Stimulated activated CD8-positive, alpha-beta memory T cell treated with anti-CD3 and anti-CD28 coated beads, Interleukin-4, amount 100 ng/mL, for 4 hours (primary cell): ENCODE measurements at places on chromosomes 3 and 15.

DNA sequence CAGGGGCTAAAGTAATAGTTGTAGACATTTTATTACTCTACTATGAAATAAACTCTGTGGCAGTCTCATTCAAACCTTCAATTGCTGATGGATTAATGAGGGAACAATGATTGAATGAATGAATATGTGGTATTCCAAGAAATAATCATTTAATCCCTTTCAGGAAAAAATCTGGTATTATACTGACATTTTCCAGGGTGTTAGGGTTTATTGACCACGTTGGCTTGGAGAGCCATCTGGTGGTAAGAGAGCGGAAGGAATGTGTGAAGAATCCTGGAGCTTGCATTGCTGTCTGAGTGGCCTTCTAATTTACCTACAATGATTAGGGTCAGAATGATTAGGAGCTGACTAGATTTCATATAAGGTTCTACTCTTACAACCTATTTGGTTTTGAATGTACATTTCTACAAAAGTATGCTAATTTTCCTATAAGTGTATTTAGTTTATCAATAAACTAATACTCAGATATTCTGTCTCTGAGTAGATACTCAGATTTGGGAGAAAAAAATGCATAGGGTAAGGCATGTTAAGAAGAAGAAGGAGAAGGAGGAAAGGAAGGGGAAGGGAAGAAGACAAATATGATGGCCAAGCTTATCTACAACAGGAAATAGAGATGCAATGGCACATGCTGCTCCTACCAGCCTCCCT lies 249.9 kb downstream of the ROBO1 start:
- no peak for DNase-seq

DNA sequence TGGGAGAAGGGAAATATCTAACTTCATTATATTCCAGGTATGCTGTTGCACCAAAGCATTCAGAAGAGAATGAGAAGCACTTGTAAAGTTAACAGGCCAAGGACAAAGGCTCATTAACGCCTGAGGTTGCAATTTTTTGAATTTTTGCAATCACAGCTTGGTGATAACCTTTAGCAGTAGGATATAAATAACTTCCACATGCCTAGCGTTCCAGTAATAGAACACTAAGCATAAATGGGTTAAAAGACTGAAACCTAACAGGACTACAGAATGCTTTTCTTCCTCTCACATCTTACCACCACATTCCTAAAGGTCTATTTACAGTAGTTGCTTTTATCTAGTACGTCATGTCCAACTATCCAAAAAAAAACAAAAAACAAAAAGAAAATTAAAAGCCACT lies 57.4 kb upstream of the IMPG2 start:
- no peak for DNase-seq

GRCh38 chr3:183868796-183869195 lies 15.9 kb downstream of the PARL start:
- no peak for DNase-seq

GRCh38 chr3:13111873-13112520 lies 38.8 kb upstream of the IQSEC1 start:
- DNase-seq = no peak

DNA sequence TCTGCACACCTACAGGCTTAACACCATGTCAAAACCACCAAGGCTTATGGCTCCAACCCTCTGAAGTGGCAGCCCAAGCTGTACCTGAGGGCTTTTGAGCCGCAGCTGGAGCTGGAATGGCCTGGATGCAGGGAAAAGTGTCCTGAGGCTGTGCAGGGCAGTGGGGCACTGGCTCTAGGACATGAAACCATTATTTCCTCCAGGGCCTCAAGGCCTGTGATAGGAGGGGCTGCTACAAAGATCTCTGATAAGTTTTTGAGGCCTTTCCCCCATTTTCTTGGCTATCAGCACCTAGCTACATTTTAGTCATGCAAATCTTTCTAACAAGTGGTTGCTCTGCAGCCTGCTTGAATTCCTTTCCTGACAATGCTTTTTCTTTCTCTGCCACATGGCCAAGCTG lies 37.6 kb downstream of the SPATA16 start:
- DNase-seq = no peak

DNA sequence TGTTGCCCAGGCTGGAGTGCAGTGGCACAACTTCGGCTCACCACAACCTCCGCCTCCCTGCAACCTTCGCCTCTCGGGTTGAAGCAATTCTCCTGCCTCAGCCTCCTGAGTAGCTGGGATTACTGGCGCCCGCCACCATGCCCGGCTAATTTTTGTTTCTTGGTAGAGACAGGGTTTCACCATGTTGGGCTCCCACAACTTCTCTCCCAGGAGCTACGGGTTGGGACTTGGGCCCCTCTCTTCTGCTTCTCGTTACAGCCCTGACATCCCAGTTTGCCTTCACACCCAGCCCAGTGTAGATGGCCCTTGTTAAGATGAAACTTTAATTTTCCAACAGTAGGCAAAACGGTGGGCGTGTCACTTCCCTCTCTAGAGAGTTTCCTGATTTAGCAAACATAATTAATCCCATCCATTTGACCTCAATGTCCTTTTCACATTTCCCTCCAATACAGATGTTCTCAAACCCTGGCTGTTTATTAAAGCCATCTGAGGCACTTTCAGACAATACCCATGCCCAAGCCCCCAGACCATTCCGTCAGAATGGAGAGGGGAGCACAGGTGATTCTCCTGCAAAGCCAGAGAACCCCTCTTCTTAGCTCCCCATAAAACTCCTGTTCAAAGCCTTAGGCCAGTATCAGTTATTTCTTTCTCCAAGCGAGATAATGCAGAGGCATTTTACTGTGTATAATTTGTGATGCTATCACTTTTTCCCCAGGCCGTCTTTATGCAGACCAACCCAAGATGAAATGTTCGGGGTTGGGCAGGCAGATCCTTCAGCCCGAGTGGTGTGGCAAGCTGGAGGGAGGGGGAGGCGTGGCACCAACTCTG lies 245.7 kb downstream of the XXYLT1 start:
- no peak for DNase-seq

DNA sequence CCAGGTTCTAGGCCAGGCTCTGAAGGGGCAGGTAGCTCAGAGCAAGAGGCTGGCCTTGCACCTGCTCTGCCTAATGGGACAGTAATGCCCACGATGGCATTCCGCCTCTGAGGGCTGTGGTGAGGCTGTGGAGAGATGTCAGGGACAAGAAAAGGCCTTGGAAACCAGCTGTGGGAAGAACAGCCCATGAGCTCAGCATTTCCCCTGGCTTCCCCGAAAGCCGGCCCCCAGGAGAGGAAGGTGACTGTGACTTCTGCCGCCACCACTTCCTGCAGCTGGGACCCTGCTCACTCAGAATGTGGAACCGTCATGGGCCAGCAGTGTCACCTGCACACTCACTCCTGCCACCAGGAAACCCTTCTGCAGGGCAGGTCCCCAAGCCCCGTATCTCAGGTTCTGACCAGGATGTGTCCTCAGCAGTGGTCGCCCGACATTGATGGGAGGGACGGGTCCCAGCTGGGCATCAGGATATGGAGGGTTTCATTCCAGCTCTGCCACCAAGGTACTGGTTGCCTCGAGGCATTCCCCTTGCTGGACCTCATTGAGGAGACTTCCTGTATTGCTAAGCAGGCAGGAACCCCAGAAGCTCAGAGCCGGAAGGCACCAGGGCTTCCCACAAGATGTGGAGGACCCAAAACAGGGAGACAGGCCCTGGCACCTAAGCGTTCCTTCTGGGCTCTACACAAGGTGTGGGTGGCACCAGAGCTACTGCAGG lies 30.7 kb downstream of the SEMA7A start:
- DNase-seq = no peak

DNA sequence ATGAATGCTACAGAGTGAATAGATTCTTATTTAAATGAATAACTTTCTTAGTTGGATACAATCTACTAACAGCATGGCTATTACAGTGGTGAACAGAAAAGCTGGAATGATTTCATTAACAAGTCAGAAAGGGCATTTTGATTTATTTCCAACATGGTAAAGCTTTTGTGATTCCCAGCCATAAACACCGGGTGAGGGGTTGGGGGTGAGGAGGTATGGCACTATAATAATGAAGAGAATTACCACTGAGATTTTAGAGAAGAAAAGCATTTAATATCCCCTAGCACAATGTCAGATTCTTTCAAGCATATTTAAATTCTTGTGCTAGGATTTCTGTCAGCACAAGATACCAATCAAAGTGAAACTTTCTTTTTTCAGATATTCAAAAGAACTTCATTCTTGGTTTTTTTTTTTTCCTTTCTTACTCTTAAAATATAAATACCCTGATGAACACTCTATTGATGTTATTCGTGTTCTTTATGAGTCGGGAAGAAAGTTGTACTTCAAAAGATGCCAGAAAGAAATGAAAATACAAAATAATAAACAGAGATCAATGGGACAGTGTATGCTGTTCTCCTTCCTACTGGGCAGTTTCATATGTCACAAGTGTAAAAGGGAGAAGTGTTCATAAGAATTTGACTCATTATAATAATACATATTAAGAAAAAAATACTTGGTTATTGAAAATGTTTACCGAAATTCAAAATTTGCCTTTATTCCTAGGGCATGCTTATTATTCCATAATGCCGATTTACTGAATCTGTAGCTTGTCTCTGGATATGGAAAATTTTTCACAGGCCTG lies 522.8 kb downstream of the CADM2 start:
- no peak for DNase-seq

- no peak for DNase-seq
Observed at GRCh38 chr3:124635169-124635539, 95.1 kb upstream of the UMPS start.

DNA sequence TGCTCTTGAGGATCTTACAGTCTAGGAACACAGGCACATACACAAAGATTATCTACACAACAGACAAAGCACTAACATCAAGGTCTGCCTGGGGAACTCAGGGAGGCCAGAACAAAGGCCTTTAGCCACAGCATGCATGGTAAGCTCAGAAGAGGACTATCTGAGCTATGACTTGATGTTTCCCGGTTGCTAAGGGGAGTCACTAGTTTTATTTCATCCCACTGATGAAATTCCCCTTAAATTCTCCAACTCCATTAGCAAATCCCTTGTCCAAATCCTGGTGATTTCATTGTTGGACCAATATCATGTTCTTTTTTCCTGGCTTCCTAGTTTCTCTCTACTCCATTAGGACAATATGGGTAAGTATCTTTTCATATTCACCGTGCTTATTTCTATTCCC lies 23.3 kb downstream of the FBN1 start:
- no peak for DNase-seq

DNA sequence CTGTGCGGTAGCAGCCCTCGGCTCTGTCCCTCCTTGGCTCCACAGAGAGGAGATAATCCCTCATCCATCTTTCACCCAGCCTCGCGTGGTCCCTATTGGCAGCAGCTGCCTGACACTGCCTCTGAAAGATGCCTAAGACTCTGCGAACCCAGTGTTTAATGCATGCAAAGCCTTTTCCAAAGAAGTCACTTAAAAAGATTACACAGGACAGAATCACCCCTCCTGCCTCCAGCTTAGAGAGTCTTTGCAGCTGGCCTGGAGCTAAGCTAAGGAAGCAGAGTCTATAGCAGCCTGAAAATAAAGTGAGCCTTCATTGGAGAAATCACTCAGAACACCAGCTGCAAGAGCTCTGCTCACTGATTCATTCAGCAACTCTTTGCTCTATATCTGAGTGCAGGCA lies 247.2 kb downstream of the SHQ1 start:
- DNase-seq = no peak

DNA sequence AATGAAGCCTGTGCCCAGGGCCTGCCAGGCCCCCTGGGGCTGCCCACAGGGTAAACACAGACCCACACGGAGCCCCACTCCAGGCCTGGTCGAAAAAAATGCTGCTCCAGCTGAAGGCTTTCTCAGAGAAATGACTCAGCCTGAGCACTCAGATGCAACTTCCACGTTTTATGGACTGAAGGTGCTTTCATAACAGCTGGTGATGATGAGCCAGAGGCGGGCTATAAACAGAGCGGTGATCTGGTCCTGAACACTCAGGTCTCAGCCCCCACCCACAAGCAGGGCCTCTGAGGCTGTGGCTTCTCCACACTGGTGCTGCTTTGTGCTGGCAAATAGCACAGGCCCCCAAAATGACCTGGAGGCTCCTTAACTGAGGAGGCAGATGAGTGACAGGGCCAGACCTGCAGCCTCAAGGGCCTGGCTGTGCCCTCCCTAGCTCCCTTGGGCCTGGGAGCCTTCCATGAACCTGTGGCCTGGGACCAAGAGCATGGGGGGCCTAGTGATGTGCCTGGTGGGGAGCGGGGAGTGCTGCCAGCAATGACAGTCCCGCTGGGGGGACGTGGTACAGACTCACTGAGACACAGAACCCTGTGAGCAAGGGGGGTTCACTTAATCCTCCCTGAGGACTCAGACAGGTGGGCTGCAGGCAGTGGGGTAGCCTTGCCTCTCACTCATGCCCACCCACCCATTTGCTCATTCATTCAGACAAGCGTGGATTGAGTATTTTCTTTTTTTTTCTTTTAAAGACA lies 23.0 kb upstream of the FURIN start:
- DNase-seq = no peak

GRCh38 chr15:46496491-46497115 lies 861.8 kb downstream of the SQOR start:
- DNase-seq = no peak

DNA sequence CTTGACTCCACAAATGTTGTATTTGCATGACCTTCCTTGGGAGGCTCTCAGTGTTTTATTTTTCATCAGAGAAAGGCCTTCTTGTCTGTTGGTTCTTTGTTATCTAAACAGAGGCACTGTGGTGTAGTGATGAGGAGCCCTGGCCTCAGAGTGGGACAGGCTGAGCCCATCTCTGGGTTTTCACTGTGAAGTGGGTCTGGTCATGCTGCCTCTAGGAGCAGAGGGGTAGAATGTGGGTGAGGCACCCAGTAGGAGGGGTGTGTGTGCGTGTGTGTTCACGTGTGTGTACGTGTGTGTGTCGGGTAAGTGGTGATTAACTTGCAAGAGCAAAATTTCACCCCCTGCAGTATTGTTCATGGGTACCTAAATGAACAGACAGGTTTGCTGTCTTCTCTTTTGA lies 14.4 kb downstream of the KLF13 start:
- no peak for DNase-seq

DNA sequence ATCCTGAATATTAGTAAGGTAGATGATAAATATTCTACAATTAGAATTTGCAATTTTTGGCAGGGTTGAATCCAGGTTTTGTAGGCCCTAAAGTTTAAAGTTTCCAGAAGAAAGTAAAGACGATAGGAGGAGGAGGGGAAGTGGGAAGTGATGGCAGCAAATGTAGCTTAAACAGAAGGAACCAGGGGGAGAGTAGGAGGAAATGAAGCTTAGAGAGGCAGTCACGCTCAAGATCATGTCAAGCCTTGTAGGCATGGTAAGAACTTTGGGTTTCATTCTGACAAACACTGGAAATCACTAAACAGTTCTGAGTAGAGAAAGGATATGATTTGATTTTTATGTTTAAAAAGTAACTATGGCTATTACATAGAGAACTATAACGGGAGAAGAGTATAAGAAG lies 63.9 kb downstream of the NR2E3 start:
- no peak for DNase-seq
